ENCODE measurements at places on chromosomes 13 and 19. TPM values are rescaled to one million over a fixed set of nuclear protein-coding genes. Genes with fewer than 3 reads are reported as not detected.

DNA sequence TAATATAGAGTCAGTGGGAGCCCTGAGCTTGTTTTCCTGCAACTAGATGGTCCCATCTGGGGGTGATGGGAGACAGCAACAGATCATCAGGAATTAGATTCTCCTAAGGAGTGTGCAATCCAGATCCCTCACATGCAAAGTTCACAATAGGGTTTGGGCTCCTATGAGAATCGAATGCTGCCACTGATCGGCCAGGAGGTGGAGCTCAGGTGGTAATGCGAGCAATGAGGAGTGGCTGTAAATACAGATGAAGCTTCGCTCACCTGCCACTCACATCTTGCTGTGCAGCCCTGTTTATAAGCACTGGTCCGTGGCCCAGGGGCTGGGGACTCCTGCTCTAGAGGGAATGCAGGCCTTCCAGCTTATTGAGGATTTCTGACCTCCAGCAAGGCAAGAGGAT, 5.7 kb downstream of the ZNF558 start:
- peak; percentile 41 for DNase-seq

GRCh38 chr19:39671739-39672363, 16.1 kb downstream of the LGALS16 start:
- peak; percentile 70 for DNase-seq

DNA sequence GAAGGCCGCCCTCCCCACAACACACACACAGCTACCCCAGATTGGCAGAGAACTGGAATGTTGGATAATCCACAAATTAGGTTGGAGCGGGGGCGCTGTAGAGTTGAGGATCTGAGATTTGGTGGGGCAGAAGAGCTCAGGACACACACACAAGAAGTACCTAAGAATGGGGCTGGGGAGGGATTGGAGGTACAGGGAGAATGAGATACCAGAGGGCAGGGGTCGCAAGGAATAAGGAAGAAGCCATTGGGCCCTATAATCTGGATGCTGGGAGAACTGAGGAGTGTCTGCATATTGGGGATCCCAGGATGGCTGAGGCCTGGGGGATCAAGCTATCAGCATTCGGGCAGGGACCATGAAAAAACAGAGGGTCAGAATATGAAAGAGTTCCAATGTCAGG, 11.5 kb downstream of the SYT3 start:
- no peak for DNase-seq

GRCh38 chr19:2049741-2050348, 1.2 kb downstream of the MKNK2 start:
- DNase-seq = peak; percentile 67

GRCh38 chr13:43081866-43082265, 58.5 kb downstream of the DNAJC15 start:
- no peak for DNase-seq

- DNase-seq = peak; percentile 38
Observed at GRCh38 chr19:18809149-18809868, 18.2 kb upstream of the COMP start.

DNA sequence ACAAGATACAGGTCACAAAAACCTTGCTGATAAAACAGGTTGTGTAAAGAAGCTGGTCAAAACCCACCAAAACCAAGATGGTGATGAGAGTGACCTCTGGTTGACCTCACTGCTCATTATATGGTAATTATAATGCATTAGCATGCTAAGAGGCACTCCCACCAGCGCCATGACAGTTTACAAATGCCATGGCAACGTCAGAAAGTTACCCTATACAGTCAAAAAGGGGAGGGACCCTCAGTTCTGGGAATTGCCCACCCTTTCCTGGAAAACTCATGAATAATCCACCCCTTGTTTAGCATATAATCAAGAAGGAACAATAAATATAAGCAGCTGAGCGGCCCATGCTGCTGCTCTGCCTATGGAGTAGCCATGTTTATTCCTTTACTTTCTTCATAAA, 434.1 kb downstream of the ZNF536 start:
- DNase-seq = no peak

- DNase-seq = no peak
Observed at GRCh38 chr19:39251846-39252245, 3.2 kb upstream of the IFNL4 start.

- no peak for DNase-seq
Observed at GRCh38 chr13:104024416-104025170, 958.4 kb upstream of the SLC10A2 start.

DNA sequence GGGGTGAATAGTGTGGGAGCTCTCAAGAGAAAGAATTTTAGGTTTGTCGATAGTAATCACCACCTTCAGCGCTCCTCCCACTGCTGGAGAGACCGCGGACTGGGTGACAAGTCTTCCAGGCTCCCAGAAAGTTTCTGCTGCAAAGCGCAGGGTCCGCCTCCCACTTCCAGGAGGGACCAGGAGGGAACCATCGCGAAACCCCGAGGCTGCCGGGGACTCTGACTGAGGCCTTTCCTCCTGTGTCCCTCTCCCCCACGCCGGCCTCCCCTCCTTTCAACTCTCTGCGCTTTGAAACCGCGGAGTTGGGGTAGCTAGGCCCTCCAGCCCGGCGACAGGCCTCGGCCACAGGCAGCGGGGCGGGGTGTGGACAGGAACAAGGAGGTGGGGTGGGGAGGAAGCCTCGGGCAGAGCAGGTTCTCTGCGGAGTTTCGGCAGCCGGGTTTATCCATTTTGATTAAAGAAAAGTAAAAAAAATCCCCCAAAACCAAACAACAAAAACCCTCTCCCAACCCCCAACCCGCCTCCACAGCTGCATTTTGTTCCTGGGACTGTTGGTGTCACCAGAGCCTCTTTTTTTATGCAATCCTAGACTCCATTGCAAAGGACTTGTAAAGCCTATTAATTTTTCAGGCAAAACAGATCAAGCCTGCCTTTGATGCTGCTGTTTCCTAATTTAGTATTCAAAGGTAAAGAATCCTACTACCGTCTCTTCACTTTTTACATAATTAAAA, 157.2 kb downstream of the TM9SF2 start:
- DNase-seq = peak; percentile 6

GRCh38 chr13:48315969-48316650, 12.6 kb downstream of the RB1 start:
- DNase-seq = no peak

DNA sequence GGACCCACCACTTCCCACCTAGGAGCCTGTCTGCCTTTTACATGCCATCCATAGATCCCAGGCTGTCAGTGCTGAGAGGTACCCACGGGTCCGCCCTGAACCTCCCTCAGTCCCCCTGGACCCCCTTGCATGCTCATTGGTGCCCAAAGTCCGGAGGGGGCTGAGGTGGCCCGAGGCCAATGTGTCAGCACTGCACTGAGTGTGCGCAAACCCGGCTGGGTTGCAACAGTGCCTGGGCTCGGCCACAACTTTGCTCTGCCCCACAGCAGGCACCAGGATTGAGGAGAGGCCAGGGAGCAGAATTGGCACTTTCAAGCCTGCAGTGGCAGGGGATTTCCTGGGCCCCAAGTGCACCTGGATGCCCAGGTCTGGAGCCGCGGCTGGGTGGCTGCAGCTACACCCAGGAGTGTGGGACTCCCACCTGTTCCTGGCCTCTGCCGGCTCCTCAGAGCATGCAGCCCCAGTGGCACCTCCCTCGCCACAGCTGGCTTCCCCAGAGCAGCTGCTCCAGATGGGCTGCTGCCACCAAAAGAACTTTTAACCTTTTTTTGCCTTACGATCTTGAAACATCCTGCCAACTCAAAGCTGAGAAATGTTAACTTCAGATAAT, 837.0 kb downstream of the SLITRK6 start:
- no peak for DNase-seq

DNA sequence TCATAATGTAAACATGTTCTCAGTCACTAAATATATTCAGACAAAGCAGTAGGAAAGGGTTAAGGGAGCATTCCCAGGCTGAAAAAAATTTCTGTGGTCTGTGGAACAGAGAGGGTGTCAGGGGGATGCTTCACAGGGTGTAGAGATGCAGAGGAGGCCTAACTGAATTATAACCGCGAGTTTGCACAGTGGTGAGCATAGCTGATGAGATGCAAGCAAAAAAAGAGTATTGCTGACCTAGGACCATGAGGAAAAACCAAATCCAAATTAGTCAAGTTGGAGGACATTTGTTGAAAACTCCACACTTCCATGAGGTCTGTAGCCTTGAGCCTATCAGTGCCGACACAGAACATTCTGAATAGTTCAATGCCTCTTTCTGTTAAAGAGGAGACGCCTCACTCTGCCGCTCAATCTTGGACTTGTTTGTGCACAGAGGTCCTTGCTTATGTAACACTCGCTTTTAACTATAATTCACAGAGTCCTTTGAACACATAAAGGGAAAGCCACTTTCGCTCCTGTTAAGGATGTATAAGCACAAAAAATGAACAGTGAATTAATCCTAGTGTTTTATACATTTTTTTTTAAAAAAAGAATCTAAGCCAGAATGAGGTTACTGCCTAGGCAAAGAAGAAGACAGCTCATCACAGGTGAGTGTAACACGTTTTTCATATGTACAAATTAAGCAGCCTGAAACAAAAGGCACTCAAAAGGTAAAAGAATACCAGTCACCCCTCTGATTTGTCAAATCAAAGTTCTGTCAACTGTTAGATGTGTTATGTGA, 25.8 kb upstream of the INTS6 start:
- DNase-seq = no peak

GRCh38 chr13:82506805-82507414, 1375.4 kb downstream of the SLITRK1 start:
- no peak for DNase-seq

DNA sequence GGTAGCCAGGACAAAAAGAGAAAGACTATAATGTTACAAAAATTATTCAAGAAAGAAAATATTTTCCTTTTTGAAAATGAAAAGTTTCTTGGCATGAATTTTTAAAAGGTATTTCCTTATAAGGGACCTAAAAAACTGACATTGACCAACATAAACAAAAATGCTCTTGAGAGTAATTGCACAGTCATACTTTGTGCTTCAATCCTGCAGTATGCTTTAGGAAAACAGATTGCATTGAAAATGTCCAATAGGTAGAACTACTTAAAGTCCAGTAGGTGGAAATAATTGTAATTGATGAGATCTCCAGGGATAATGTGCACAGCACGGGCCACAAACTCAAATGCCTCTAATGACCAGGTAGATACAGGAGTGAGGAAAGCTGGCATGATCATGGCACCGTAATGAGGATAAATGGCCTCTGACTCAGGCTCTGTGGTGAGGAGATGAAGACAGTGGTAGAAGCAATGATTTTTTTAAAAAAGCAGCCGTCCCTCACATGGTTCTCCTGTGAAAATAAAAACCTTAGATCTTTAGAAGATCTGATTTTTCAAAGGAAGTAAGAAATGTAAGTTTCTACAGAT, 278.0 kb downstream of the ITGBL1 start:
- no peak for DNase-seq

DNA sequence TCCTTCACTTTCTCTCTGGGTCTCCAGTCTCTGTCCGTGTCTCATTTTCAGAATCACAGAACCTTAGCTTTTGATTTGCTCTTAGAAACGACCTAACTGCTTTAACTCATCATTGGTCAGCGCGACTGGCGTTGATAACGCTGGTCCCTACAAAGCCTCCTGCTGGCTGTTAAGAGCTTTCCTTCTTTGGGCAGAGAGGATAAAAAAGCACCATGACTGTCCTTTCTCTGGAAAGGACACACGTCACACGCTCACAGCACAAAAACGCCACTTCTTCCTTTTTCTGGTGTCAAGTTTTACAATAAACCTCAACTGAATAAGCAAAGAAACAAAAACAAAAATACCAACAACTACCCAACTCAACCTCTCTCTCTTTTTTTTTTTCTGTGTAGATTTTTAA, 1.7 kb upstream of the KLK12 start:
- DNase-seq = no peak

DNA sequence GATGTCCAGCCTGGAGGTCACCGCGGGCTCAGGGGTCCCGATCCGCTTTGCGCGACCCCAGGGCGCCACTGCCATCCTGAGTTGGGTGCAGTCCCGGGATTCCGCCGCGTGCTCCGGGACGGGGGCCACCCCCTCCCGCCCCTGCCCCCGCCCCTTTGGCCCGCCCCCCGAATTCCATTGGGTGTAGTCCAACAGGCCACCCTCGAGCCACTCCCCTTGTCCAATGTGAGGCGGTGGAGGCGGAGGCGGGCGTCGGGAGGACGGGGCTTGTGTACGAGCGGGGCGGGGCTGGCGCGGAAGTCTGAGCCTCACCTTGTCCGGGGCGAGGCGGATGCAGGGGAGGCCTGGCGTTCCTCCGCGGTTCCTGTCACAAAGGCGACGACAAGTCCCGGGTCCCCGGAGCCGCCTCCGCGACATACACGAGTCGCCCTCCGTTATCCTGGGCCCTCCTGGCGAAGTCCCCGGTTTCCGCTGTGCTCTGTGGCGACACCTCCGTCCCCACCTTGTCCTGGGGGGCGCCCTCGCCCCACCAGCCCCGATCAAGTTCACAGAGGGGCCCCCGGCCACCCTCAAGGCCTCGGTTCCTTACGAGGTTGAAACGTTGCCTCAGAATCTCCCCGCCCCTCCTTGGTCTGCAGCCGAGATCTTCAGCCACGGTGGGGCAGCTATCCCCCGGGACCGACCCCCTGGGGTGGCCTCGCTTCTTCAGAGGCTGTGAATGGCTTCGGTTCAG, 1.2 kb downstream of the LDLR start:
- peak; percentile 98 for DNase-seq

GRCh38 chr13:113044391-113045114, 61.0 kb upstream of the F7 start:
- DNase-seq = no peak

DNA sequence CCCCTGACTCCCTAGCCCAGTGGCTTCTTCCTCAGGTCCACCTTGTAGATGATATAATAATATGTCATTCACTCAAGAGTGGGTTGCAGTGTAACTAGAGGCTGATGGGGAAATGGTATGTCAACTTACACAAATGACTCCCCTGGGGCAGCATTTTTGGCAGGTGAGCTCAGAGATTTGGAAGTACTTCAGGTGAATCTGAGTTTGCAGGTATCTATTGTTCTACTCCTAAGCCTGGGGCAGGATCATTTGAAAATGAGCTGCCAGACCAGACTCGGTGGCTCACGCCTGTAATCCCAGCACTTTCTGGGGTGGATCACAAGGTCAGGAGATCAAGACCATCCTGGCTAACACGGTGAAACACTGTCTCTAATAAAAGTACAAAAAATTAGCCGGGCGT, 11.6 kb upstream of the CNMD start:
- peak; percentile 45 for DNase-seq

The MTMR6 gene
- 11.6 TPM for total RNA-seq

The TMEM38A gene
- 11.0 TPM for total RNA-seq

The PSG11 gene
- not detected for total RNA-seq

The ZNF792 gene
- 5.8 TPM for total RNA-seq

The ZNF865 gene
- 8.2 TPM for total RNA-seq

The PNMA8B gene
- total RNA-seq = not detected

The SERPINE3 gene
- not detected for total RNA-seq

The ATXN8OS gene
- total RNA-seq = not detected

The IZUMO2 gene
- not detected for total RNA-seq

The CEBPG gene
- 24.6 TPM for total RNA-seq

Data from PC-3 (cell line).